Common myeloid progenitor, CD34-positive (primary cell): ENCODE measurements at places on chromosomes 1 and 21.

DNA sequence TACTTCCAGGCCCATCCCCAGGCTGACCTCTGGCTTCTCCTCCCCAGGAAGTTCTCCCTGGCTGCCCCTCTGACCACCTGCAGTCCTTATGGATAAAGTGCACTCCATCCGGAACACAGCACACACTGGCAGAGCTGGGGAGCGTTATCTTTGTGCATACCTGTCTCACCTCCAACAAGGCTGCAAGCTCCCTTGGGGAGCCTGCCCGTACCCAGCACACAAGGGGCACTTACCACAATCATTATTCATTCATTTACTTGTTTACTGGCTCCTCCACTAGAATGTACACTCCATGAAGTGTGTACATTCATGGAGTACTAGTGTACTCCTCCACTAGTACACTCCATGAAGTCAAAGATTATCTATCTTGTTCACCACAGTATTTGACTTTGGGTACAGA lies 30.3 kb downstream of the GLIS1 start:
- DNase-seq: no peak

DNA sequence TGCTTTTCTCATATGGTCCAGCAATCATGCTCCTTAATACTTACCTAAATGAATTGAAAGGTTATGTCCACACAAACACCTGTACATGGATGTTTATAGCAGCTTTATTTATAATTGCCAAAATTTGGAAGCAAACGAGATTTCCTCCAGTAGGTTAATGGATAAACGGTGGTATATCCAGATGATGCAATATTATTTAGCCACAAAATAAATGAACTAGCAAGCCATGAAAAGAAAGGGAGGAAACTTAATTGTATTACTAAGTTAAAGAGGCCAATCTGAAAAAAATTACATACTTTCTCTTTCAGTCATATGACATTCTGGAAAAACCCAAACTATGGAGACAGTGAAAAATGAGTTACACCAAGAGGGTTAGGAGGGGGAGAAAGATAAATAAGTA lies 76.3 kb upstream of the LRRC7 start:
- no peak for DNase-seq

GRCh38 chr1:32828341-32828740 lies 10.9 kb downstream of the S100PBP start:
- peak; percentile 71 for DNase-seq

GRCh38 chr1:75257424-75257823 lies 123.2 kb downstream of the LHX8 start:
- DNase-seq: no peak

DNA sequence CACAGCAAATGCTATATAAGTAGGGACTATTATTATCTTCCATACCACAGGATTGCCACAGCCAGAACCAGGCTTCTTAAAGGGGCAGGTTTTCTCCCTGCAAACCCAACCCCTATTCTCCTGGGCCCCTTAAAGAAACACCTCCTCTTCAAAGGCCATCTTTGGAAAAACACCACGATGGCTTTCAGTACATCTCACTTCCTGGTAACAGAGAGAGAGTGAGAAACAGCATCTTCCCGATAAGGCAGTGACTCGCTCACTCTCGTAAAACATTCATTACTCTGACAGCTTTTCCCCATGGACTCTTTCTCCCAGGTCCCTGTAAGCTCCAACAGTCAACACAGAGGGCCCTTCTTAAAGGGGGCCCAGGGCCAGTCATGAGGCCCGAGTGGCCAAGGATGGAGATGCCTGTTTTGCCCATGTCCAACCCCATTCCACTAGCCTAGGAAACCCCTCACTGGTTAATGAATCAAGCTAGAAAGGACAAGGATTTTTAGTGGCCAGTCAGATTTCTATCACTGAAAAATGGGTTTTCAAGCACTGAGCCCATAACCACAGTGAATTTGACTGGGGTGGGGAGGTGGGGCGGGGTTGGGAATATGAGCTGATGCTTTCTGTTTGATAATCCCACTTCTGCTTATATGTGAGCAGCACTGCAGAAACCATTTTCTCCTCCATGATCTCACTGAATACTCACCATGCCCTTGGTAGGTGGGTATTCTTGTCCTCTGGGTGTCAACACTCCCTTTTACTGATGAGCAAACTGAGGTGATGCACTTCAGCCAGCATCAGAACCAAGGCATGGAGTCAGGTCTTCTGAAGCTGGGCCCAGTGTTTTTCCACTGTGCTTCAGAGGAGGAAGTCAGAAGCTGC lies 3.6 kb upstream of the NAV1 start:
- DNase-seq: peak; percentile 53

GRCh38 chr1:29282924-29283803 lies 46.8 kb downstream of the PTPRU start:
- peak; percentile 50 for DNase-seq

- no peak for DNase-seq
Observed at GRCh38 chr21:10430005-10430404, 91.4 kb upstream of the TPTE start.

DNA sequence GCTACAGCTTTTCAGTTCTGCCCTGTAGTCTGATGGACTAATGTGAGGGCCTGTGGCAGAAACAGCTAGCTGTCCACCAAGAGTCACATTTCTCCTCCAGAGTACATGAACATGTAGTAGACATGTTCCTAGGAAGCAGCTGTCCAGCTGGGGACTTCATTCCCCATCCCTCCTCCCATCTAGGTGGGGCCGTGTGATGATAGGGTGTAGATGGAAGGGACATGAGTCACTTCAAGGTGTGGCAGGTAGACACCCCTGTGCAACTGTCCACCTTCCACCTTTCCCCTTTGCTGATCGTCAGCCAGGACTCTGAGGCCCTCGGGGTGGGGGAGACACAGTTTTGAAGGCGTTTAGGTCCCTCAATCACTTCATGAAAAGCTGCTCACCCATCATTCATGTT lies 3.6 kb upstream of the RD3 start:
- no peak for DNase-seq

DNA sequence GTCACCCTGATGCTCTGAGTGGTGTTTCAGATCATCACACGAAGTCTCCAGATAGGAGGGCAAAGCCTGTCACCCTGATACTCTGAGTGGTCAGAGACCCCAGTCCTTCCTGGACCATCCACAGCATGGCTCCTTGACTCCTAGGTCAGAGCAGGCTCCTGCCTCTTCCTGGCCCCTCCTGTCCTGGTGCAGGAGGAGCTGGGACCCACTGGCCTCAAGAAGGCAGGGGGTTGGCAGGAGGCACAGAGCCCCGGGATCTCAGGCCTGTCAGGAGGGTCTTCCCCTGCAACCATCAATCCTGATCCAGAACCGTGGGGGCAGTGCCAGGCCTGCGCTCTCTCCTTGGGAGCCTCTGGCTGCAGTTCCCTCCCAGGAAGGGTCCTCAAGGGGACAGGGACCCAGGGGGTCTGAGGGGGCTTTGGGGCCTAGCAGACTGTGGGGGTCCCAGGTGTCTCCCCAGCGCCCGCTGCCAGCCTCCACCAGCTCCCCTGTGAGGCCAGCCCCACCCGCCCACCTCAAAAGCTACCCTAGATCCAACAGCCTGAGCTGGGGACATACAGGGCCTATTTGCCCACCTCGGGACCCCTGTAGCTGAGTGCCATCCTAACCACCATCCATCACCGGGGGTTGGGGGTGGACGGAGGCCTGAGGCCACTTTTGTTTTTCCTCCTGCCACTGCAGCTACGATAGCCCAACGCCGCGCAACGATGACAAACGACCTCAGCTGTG lies 27.5 kb downstream of the COL6A1 start:
- DNase-seq: no peak

DNA sequence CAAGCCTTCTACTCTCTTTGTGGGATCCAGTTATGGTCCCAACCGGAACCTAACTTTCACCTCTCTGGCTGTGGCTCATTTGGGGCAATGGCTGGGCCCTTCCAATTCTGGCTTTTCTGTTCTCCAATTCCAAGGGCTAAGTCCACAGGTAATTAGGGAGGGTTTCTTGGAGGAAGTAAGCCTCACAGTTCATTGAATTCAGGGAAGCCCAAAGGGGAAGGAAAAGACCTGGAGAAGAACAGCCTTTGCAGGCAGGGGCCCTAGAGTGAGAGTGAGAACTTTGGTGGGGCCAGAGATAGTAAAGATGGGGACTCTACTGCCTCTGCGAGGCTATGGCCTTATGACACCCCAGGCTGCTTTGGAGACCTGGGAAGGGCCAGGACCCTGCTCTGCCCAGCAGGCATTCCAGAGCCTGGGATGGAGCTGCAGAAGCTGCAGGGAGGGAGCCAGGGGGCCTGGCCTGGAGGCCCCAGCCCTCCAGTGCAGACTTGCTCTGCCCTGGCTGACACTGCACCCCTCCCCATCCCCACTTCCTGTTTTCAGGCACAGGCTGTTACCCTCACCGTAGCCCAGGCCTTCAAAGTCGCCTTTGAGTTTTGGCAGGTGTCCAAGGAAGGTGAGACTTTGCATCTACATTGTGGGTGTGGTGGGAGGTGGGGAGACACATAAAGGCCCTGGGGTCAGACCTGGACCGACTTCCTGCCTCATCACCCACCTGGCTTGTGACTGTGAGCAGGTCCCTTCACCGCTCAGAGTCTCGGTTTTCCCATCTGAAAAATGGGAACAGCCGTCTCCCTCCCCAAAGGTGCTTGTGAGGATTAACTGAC lies 18.9 kb downstream of the LDLRAP1 start:
- peak; percentile 91 for DNase-seq

DNA sequence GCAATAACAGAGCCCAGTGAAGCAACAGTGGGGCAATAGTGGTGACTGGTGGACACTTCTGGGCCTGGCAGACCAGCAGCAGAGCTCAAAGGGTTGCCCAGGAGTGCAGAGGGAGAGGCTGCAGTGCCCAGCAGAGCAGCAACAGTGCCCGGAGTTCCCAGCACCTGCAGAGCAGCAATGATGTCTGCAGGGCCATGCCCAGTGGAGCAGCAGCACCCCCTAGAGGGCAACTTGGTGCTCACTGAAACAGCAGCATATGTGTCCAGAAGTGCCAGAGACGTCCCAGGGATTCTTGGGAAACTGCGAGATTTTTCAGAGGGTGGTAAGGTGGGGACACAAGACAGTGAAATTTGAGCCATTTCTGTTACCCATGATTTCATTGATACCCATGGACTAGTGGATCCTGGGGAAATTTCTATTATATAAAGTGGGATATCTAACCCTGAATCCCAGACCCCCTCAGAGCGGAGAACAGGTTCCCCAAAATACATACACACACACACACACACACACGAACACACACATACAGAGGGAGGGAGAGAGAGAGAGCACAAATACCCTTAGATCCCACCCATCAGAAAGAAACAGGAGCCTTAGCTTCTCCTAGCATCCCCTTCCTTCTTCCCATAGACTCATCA lies 156.9 kb upstream of the GJB5 start:
- DNase-seq: peak; percentile 58

- peak; percentile 43 for DNase-seq
Observed at GRCh38 chr1:223363057-223363855, 720 bp downstream of the SUSD4 start.

DNA sequence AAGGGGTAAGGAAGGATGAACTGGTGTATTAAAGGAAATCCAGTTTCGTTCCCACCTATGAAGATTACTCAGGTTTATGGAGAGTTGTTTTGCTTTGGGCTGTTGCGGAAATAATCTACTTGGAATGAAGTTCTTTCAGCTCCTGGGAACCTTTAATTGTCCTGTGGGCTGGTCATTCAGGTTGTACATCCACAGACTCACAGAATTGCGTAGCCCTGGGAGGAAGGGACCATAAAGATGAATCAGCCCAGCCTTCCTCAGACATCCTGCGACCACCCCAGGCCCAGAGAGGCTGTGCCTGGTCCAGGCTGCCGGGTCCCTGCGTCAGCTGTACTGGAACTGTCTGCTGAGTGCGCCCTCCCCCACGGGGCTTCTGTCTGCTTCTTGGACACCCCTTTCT lies 72.7 kb downstream of the GALNT2 start:
- no peak for DNase-seq

- no peak for DNase-seq
Observed at GRCh38 chr1:38128926-38129453, 82.4 kb upstream of the POU3F1 start.

DNA sequence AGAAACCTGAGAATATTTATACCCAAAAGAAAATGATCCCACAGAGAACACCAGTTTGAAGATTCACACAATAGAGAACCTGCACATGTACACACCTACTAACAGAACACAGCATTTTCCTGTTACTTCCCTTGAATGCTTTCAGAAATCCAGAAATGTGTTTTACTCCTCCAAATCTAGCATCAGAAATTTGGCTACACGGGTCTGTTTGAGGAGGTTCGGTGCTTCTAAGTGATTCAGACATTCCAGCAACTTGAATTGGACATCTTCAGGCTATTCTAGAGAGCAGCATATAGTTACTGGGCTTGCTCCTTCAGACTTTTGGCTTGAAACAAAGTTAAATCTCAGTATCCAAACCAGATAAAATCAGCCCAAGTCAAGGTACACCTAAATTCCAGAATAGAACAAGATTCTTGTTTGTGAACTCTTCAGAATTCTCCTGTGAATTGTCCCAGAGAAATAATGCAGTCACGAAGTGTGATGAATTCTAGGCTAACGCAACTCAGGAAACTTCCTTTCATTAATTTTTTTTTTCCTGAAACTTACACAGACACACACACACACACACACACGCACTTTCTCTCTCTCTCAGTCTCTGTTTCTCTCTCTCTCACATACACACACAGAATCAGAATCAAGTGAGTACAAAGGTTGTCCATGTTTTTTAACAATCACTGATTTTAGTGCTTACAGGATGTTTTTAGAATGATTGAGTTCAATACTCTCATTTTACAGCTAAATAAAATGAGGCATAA lies 278.4 kb upstream of the SNX7 start:
- DNase-seq: no peak

DNA sequence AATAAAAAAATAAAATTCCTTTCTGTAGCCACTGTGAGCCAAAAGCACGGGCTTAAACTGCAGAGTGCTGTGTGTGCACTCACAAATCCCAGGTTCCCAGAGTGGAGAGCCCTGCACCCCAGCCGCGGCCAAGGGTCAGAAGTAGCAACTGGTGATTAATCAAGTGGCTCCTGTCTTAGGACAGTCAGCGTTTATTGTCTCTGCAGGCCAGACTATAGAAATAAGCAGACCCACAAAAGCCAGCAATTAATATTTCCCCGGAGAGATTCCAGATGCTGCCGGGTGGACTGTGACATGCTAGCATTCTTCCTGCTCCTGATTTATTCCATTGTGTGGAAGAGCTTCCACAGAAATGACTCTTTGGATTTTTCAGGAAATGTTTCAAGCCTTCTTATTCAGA lies 412.2 kb downstream of the KIF26B start:
- no peak for DNase-seq

GRCh38 chr1:183806125-183806524 lies 1.2 kb downstream of the RGL1 start:
- DNase-seq: no peak

- DNase-seq: no peak
Observed at GRCh38 chr1:215375381-215375780, 191.7 kb upstream of the KCTD3 start.

DNA sequence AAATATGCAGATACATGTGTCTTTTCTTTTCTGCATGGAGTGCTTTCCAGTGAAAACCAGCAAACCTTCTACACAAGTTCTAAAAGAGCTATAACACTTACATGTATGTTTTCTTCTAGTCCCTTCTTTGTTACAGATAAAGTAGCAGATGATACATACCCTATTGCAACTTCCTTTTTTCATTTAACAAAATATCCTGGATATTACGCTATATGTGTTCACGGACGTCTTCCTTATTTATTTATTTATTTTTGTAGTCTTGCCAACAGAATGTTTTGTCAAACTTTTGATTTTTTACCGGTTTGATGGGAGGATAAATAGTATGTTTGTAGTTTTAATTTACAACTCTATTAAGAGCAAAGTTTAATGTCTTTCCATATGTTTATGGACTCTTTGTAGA lies 5.2 kb upstream of the GALNT2 start:
- DNase-seq: no peak

- DNase-seq: no peak
Observed at GRCh38 chr1:7824701-7825100, 28.2 kb downstream of the UTS2 start.

GRCh38 chr21:43731476-43731875 lies 12.5 kb downstream of the PDXK start:
- DNase-seq: no peak
